ENCODE measurements at places on chromosomes 5 and 9.

DNA sequence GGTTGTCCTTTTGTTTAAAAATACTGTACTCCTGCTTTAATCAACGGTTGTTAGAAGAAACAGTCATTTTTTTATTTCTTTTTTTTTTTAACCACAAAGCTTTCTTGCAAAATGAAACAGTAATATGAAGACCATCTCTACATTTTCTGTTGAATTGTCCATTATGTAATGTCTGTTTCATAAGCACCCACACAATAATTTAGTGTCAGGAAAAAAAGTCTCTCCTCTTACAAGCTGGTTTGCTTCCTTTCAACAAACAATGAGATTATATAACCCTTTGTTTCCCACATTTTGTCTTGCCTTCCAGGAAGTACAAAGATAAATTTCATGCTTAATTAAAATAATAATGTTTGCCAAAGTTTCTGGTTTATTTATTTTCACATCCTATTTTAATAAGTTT is 16.7 kb downstream of the CTNNAL1 start:
- DNase-seq = no peak

DNA sequence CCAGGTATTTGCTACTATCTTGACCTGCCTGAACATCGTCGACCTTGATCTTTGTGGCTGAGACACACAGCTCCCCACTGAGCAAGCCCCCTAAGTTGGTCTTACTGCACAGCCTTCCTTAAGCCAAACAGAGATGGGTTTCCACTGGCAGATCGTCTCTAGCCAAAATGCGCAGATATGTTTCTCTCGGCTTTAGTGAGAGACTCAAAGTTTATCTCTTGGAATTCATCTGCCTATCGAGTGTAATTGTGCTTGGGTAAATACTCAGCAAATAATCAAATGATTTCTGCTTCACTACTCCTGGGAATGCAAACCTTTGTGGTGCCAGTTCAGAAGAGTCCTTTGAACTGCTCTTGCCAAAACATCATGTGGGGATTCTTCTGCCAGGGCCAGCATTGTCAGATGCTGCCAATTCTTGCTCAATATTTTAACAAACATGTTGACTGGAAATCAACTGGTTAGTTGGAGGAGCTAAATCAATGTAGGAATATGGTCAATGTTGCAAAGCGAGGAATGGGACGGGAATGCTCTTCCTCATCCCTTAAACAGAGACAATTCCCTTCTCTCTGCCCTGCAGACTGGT is 141.2 kb upstream of the SLC28A3 start:
- no peak for DNase-seq

GRCh38 chr5:54792611-54793404 is 192.6 kb downstream of the ESM1 start:
- DNase-seq = no peak

DNA sequence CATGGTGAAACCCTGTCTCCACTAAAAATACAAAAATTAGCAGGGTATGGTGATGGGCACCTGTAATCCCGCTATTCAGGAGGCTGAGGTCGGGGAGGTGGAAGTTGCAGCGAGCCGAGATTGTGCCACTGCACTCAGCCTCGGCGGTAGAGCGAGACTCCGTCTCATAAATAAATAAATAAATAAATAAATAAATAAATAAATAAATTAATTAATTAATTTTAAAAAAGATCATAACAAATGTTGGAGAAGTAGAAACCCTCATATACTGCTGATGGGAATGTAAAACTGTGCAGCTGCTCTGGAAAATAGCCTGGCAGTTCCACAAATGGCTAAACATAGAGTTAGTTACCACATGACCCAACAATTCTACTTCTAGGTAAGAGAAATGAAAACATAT is 39.3 kb downstream of the EPB41L4B start:
- DNase-seq = no peak

DNA sequence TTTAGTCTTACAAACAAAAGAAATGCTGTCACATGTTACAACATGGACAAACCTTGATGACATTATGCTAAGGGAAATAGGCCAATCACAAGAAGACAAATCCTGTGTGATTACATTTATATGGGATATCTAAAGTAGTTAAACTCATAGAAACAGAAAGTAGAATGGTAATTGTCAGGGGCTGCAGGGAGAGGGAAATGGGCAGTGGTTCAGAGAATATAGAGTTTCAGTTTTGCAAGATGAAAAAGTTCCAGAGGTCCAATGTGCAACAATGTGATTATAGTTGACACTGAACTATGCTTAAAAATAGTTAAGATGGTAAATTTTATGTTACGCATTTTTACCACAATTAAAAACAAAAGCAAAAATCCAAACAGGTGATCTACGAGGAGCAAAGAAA is 265.5 kb downstream of the NDUFS4 start:
- DNase-seq = no peak

DNA sequence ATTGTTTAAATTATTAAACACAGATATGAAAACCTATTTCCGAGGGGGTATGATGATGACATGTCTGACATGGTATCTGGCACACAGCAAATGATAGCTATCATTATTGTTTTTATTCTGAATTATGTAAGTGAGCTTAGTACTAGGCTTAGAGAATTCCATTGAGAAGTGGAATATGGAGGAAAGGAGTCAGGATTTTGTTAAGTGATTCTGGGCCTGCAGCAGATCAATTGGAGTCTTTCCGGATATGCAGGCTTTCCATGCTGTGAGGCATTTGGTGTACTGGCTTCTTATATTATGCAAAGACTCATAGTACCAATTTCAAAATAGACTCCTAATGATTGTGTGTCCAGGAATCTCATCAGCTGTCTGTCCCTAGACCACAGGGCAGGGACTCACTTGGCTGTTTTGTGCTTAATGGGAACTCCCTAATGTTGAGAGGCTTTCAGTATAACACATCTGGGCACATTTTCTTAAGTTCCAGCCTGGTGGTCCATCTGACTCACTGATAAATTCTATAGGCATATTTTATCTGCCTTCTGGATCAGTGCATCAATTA is 180.0 kb upstream of the KLF9 start:
- DNase-seq = no peak

GRCh38 chr5:58759745-58760144 is 176.9 kb downstream of the RAB3C start:
- no peak for DNase-seq

DNA sequence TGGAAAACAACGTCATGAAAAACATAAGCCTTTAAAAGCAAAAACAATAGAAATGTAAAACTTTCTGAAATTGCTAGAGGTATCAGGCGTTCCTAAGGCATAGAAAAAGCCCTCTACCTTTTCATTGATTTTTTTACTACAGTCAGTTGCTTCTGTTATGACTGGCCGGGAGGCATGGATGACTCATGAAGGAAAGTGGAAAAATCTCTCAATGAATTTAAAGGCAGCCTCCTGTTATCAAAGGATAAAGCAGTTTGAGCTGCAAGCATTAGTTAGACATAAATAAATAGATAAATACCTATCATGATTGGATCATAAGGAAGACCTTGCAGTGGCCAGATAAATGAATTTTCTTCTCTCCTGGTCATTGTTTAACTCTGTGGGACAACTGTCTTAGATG is 281.6 kb downstream of the MAST4 start:
- no peak for DNase-seq

DNA sequence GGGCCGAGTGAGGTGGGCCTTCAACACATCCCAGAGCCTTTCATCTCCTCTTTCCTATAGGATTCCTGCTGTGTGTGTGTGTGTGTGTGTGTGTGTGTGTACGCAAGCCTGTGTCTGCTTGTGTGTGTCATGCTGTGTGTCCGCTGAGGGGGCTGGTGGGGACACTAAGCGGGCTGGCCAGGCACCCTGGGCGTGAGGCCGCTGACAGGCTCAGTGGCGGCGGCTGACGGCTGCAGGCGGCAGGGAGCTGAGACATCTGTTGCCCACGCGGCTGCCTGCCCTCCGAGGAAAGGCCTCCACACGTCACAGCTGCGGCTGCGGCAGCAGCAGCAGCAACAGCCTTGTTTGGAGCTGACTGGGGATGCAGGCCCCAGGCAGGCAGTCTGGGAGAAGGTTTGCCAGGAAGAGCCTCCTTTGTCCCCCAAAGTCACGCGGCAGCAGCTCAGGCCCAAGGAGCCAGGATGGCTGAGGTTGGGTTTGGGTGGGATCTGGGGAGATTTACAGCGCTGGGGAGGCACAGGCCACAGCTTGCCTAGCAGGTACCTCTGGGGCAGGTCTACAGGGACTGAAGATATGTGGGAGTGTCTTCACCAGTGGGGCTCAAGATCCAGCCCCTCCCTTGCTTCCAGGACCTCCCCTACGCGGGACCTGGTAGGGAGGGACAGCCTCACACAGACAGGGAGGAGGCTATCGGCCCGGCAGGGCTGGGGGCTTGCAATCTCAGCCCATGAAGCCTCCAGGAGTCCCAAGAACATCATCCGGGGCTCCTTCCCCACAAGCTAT is 1.8 kb downstream of the PDLIM4 start:
- DNase-seq = no peak

GRCh38 chr9:27059412-27059811 is 49.6 kb upstream of the TEK start:
- no peak for DNase-seq

GRCh38 chr9:4581035-4581760 is 80.9 kb upstream of the PLPP6 start:
- DNase-seq = no peak

- DNase-seq = no peak
Observed at GRCh38 chr9:137900584-137901310, 23.2 kb downstream of the CACNA1B start.

DNA sequence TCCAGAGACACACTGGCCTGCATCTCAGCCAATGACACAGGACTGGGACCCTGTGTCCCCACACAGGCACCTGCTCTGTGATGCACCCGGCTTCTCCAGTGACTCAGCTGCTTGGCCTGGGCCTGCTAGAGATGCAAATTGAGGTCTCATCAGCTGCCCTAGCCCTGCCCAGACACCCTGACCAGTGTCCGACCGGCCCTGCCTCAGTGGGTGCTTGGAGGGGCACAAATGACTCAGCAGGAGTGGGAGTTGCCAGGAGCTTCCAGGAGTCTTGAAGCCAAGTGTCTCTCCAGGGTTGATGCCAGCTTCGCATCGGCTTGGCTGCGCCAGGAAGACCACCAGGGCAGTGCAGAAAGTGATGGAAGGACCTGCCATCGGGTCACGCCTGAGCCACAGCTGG is 148.2 kb downstream of the ICE1 start:
- no peak for DNase-seq

DNA sequence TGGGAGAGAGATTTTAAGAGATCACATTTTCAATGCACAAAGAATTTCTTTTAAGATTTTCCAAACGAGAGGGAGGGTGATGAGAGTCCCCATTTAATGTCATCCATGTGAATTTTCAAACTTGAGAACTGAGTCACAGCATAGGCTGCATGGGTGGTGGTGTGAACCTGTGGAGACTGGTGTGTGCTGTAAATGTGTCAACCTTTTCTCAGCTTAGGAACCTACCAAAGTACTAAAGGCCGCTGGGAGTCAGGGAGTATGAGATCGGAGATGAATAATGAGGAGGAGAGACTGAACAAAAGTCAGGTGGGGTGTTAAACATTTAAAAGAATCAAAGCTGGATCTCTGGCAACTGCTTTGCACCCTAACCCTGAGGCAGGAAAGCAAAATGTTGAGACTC is 7.5 kb downstream of the ALDH1A1 start:
- no peak for DNase-seq

DNA sequence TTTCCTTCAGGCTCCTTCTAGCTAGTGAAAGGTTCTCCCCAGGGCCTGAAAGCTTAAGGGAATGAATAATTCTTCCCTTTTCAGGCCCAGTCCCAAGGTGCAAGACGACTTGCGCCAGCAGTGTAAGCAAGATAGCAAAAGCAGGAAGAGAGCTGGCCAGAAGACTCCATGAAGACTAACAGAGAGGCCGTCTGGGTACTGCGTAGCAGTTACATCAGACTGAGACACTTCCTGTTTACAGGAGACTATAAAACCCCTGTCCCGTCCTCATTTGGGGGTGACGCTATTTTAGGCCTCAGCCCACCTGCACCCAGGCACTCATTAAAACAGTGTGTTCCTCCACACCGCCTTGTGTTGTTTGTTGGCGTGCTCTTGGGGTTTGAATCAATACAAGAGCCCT is 90.7 kb upstream of the MOCS2 start:
- DNase-seq = no peak

GRCh38 chr5:117102591-117102990 is 528.0 kb upstream of the SEMA6A start:
- DNase-seq = no peak

DNA sequence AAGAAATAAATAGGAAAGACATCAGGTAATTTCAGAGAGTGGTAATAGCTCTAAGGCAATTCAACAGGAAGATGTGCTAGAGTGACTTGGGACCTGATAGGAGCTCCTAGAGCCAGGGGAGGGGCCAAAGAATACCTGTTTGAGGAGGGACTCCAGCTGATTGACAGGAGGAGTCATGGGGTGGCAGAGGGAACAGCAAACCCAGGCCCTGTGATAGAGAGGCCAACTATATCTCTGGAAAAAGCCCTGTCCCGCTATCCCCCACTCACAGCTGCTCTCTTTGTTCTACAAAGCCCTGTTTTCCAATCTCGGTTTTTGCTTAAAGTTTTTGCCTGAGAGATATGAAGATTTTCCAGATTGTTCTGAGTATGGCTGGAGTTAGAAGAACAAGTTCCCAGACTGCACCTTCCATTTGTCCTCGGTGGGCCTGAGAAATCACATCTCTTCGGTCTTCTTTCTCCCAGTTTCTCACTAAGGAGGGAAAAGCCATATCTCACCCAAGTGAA is 9.0 kb upstream of the NSD1 start:
- no peak for DNase-seq

DNA sequence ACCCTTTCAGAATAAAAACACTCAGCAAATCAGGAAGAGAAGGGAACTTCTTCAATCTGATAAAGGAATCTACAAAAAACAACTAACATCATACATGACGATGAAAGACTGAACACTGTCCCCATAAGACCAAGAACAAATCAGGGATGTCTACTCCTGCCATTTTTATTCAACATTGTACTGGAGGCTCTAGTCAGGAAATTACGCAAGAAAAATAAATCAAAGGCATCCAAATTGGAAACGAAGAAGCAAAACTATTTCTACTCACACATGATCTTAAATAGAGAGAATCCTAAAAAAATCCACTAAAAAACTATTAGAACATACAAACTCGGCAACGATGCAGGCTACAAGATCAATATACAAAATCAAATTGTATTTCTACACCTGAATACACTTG is 42.3 kb downstream of the IPPK start:
- DNase-seq = no peak

DNA sequence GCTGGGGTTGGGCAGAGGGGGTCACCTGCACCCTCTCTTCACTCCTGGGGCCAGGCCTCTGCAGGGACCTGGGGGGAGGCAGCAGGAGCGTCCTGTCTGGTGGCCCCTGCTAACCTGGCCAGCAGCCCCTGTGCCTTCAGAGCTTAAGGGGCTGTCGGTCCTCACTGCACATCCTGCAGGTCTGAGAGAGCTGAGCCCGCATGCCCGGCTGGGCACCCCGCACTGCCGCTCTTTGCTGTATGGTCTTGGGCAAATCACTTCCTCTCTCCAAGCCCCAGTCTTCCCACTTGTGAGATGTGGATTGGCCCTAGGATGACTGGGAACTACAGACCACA is 7.9 kb downstream of the FLT4 start:
- DNase-seq = no peak

DNA sequence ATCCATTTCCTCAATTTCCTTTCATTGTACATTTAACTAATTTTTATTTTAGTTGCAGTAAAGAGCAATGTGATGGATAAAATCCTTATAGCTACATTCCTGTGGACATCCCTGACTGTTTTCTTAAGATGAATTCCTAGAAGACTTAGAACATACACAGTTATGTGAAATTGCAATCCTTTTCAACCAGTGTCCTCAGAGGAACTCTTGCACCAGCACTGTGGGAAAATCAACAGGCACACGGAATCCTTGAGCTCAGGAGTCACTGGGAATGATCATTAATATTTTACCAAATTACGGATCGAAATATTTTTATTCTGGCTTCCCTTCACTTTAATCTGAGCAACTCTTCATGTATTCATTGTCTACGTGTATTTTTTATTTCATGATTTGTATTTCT is 901.9 kb upstream of the WWC1 start:
- DNase-seq = no peak

All from stimulated activated CD8-positive, alpha-beta memory T cell treated with anti-CD3 and anti-CD28 coated beads, Interleukin-4, amount 100 ng/mL, for 4 hours (primary cell).